ENCODE measurements at places on chromosomes 7 and 10.

- H3K27ac ChIP-seq, result no peak overlapping the region
- no peaks in the 10 kb centered on the region for H3K36me3 ChIP-seq
- no peaks in the 10 kb centered on the region for H3K4me1 ChIP-seq
Measured at GRCh38 chr10:36703179-36703578, 422.2 kb upstream of the ANKRD30A start.

DNA sequence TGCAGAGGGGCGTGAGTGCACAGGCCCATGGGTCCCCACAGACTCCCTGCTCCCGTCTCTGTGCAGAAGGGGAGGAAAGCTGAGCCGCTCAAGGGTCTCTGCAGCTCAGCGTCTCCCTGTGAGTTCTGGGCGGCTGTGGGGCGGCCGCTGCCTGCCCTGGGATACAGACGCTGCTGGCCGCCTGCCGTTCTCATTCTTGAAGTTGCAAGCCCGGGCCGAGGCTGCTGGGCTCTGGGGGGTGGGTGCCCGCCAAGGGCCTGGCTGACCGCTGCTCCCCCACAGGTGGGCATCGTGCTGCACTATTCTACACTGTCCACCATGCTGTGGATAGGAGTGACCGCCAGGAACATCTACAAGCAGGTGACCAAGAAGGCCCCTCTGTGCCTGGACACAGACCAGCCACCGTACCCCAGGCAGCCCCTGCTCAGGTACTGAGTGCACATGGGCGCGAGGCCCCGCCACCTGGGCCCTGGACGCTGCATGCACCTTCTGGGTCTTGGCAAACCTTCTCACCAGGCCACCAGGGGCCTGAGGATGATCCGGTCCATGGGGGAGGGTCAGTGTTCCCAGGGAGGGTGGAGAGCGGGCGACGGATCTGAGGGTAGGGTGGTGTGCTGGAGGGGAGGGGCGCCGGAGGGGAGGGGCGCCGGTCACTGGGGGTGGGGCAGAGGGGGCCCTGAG, 14.8 kb downstream of the ADGRA1 start:
- H3K4me1 ChIP-seq, result no peaks in the 10 kb centered on the region
- DNase-seq, result no peak
- H3K27ac ChIP-seq, result no peak overlapping the region
- H3K27me3 ChIP-seq, result no peaks in the 10 kb centered on the region

- no peaks in the 10 kb centered on the region for H3K4me1 ChIP-seq
- H3K27ac ChIP-seq, result no peak overlapping the region
- no peak for DNase-seq
- no peak overlapping the region for H3K4me3 ChIP-seq
- H3K36me3 ChIP-seq, result no peaks in the 10 kb centered on the region
- no peaks in the 10 kb centered on the region for H3K27me3 ChIP-seq
Measured at GRCh38 chr7:95906851-95907250, 134.5 kb downstream of the DYNC1I1 start.

- no peak overlapping the region for H3K4me3 ChIP-seq
- H3K4me1 ChIP-seq, result no peaks in the 10 kb centered on the region
- DNase-seq, result no peak
- H3K27me3 ChIP-seq, result no peaks in the 10 kb centered on the region
- H3K27ac ChIP-seq, result no peak overlapping the region
Measured at GRCh38 chr7:74312418-74313028, 23.3 kb downstream of the CLIP2 start.

DNA sequence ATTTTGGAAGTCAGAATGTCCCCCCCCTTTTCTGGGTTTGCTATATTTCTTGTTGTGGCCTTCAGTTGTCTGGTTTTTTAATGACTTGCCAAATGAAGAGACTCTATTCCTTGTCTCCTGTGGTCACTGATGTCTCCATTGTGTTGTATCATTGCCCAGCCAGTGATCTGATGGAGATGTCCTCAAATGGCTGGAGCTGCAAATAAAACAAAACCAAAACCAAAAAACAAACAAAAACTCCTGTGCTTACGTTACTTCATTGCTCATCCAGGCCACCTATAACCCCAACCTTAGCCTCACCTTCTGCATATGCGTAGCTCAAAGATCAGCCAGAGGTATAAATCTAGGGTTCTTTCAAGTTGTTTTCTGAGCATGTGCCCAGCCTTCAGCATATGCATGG, 5.1 kb downstream of the RBM33 start:
- no peak overlapping the region for H3K4me3 ChIP-seq
- H3K27ac ChIP-seq, result no peak overlapping the region
- peaks cover 29% of the 10 kb centered on the region for H3K4me1 ChIP-seq
- H3K36me3 ChIP-seq, result no peaks in the 10 kb centered on the region
- no peaks in the 10 kb centered on the region for H3K27me3 ChIP-seq

DNA sequence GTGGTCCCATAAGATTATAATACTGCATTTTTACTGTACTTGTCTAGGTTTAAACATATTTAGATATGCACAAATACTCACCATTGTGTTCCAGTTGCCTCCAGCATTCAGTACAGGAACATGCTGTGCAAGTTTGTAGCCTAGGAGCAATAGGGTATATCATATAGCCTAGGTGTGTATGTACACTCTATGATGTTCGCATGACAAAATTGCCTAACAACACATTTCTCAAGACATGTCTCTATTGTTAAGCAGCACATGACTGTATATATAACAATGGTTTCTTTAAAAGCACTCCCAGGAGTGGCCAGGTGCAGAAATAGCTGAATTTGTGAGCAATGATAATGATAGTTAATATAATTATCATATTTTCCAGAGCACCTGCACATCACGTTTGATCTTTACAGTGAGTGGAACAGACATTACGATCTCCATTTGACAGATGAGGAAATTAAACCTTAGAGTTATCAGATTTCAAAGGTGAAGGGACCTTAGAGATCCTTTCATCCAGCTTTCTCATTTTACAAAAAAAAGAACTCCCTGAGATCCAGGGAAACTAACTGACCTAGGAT, 99.2 kb upstream of the PDCD4 start:
- H3K36me3 ChIP-seq, result no peaks in the 10 kb centered on the region
- no peak overlapping the region for H3K27ac ChIP-seq
- no peaks in the 10 kb centered on the region for H3K4me1 ChIP-seq
- no peak for DNase-seq
- H3K27me3 ChIP-seq, result no peaks in the 10 kb centered on the region

DNA sequence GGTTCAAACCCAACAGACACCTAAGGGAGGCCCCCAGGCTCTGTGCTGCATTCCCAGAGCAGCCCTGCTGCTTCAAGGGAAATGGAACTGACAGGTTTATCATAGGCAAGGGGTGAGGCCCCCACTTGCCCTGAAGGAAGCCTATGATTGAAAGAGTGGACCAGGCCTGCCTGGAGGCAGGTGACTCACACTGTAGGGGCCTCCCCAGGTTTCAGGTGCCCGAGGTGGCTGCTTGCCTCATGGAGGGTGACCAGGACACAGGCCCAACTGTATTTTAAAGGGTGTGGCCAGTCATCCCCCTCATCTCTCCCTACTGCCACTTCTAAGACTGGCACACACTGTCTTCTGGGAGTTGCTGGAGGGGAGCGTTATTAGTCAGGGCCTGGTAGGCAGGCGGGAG, 85.4 kb downstream of the ATXN7L1 start:
- H3K27me3 ChIP-seq, result no peaks in the 10 kb centered on the region
- no peak for DNase-seq
- no peak overlapping the region for H3K4me3 ChIP-seq

- no peak overlapping the region for H3K4me3 ChIP-seq
- no peak for DNase-seq
- H3K27ac ChIP-seq, result no peak overlapping the region
- no peaks in the 10 kb centered on the region for H3K27me3 ChIP-seq
Measured at GRCh38 chr7:31934551-31934950, 135.7 kb downstream of the PDE1C start.

GRCh38 chr10:32180390-32181280, 124.4 kb upstream of the KIF5B start:
- H3K27ac ChIP-seq, result no peak overlapping the region
- no peaks in the 10 kb centered on the region for H3K27me3 ChIP-seq
- no peaks in the 10 kb centered on the region for H3K4me1 ChIP-seq
- no peak for DNase-seq
- no peak overlapping the region for H3K4me3 ChIP-seq

- H3K4me3 ChIP-seq, result no peak overlapping the region
- no peak overlapping the region for H3K27ac ChIP-seq
- DNase-seq, result no peak
- no peaks in the 10 kb centered on the region for H3K4me1 ChIP-seq
- H3K36me3 ChIP-seq, result no peaks in the 10 kb centered on the region
Measured at GRCh38 chr7:44185729-44186128, 3.5 kb downstream of the GCK start.

DNA sequence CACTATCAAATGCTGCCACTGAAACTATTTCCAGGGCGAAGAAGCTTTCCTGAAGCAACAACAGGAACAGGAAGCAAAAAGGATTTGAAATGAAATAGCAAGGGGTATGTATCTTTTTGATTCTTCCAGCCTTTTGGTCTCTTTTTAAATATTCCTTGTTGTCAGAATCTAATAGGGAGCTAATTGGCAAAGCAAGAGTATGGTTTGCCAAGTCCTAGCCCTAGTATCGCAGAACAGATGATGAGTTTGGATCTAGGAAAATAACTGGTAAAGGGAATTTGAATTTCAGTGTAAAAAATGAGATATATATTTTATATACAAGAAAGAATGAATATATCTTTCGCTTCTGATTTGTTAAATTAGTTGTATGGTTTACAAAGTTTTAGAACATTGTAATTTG, 252.5 kb downstream of the ANKRD7 start:
- no peak overlapping the region for H3K4me3 ChIP-seq
- no peaks in the 10 kb centered on the region for H3K27me3 ChIP-seq
- no peak overlapping the region for H3K27ac ChIP-seq
- H3K4me1 ChIP-seq, result no peaks in the 10 kb centered on the region
- no peak for DNase-seq

- H3K4me3 ChIP-seq, result no peak overlapping the region
- no peaks in the 10 kb centered on the region for H3K4me1 ChIP-seq
- DNase-seq, result peak; percentile 25
- no peaks in the 10 kb centered on the region for H3K36me3 ChIP-seq
- H3K27me3 ChIP-seq, result no peaks in the 10 kb centered on the region
Measured at GRCh38 chr10:98086837-98087708, 47.4 kb upstream of the R3HCC1L start.

- no peaks in the 10 kb centered on the region for H3K27me3 ChIP-seq
- H3K27ac ChIP-seq, result no peak overlapping the region
- H3K4me3 ChIP-seq, result no peak overlapping the region
- H3K36me3 ChIP-seq, result no peaks in the 10 kb centered on the region
- no peaks in the 10 kb centered on the region for H3K4me1 ChIP-seq
Measured at GRCh38 chr7:152541892-152542291, 106.1 kb upstream of the KMT2C start.

GRCh38 chr7:101138213-101138870, 11.4 kb downstream of the SERPINE1 start:
- no peaks in the 10 kb centered on the region for H3K36me3 ChIP-seq
- peak; percentile 72 for DNase-seq
- peaks cover 14% of the 10 kb centered on the region for H3K4me1 ChIP-seq
- H3K27ac ChIP-seq, result peak overlapping the region; percentile 38
- H3K27me3 ChIP-seq, result no peaks in the 10 kb centered on the region
- no peak overlapping the region for H3K4me3 ChIP-seq

- no peaks in the 10 kb centered on the region for H3K27me3 ChIP-seq
- H3K4me1 ChIP-seq, result peaks cover 11% of the 10 kb centered on the region
- no peak for DNase-seq
- H3K36me3 ChIP-seq, result peaks cover 4% of the 10 kb centered on the region
Measured at GRCh38 chr7:2607923-2608904, 23.6 kb upstream of the TTYH3 start.

- DNase-seq, result no peak
- no peaks in the 10 kb centered on the region for H3K27me3 ChIP-seq
- H3K36me3 ChIP-seq, result no peaks in the 10 kb centered on the region
- H3K27ac ChIP-seq, result no peak overlapping the region
- H3K4me3 ChIP-seq, result no peak overlapping the region
Measured at GRCh38 chr7:68423356-68423755, 1174.9 kb upstream of the AUTS2 start.

All from thyroid gland (tissue), 4 donors.